ENCODE measurements at places on chromosomes 3 and 15.

- no peak for DNase-seq
These were observed 523 bp downstream of the HDAC11 start for GRCh38 chr3:13480340-13481318.

- DNase-seq, result no peak
These were observed 167.1 kb downstream of the NFKBIZ start for GRCh38 chr3:102016417-102016816.

DNA sequence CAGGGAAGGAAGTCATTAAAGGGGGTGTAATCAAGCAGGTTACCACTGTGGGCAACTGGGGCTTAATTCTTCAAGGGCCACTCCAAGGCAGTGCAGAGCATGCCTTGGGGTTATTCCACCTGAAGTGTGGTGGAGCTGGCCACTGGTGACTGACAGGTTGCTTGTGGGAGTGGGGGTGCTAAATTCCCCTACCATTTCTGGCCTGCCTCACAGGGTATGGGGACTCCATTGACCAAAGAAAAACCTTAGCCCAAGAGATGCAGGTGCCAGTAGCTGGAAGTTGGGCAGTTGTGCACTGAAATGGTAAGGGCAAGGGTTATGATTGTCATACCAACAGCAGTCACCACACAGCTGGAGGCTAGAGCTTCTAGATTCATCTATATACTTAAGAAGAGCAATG, 93.4 kb downstream of the ZNF621 start:
- DNase-seq, result no peak

- DNase-seq, result no peak
These were observed 74.5 kb downstream of the BFSP2 start for GRCh38 chr3:133474251-133474801.

DNA sequence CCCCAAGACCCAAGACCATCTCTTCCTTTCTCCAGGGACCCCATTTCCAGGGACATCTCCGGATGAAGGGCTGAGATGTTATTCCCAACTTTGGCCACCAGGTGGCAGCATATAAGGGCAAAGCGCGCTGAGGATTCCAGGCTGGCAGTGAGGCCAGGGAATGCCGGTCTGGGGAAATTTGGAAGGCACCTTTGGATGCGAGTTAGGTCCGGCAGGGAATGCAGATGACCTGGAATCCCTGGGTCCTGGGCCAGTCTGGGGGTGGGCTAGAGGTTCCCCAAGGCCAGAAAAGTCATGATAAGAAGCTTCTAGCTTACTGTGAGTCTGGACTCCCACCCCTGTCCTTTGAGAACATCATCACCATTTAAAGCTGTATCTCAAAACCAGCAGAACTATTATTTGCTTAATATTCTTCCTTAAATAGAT, 1.6 kb upstream of the CHST13 start:
- DNase-seq, result peak; percentile 80

GRCh38 chr15:65524226-65524625, 6.0 kb upstream of the HACD3 start:
- DNase-seq, result no peak

DNA sequence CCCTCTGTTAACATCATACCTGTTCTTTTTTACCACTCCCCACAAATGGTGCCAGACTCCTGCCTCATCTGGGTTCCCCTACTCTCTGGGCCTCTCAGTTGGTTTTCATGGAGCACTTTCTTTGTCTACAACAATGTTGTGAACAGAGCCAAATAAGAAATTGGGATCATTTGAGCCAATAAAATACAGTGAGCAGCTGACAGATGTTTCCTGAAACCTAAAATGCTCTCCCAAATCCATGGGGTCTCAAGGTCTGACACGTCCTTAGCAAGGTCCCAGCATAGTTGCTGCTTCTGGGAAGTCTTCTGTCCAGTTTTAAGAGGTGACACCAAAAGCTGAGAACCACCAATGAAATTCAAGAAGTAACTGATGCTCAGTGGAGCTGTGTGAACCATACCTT, 1.7 kb downstream of the NMNAT3 start:
- DNase-seq, result no peak

DNA sequence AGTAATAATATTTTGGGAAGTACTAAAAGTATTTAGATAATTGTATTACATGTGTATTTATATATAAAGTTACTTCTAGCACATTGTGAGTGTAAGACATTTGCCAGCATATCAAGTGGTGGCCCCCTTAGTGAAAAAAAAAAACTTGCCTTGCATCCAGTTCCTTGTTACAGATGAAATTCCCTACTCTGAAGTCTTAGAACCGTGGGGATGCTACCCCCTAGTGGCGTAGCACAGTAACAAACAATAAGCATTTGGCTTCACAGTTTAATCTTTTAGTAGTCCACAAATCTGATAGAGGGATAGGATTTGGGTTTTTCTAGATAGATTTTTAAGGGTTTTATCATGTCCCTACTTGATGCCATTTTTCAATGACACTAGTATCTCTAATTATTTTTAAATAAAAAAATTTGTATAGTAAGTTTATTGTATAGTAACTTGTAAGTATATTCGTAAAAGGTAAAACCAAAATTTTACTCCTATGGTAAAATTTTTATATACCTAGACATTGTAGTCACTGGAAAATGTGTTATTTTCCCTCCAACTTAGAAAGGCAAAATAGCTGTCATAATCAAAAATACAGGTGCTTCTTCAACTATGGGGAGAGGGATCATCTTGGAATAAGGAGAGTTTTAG, 14.3 kb downstream of the SMC4 start:
- DNase-seq, result peak; percentile 76

GRCh38 chr3:171688002-171688401, 122.3 kb downstream of the PLD1 start:
- DNase-seq, result no peak

GRCh38 chr3:124221422-124221821, 229.5 kb upstream of the ROPN1 start:
- no peak for DNase-seq

DNA sequence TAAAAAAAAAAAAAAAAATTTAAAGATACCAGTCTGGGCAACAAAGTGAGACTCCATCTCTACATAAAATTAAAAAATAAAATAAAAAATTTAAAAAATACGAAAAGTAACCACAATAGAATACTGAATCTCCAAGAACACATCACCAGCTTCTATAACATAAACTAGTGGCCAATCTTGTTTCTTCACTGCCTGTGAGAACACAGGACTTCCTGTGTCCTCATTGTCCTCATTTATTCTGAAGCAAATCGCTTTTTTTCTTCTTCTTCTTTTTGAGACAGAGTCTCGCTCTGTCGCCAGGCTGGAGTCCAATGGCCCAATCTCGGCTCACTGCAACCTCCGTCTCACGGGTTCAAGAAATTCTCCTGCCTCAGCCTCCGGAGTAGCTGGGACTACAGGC, 28.6 kb upstream of the RAB7A start:
- DNase-seq, result no peak

DNA sequence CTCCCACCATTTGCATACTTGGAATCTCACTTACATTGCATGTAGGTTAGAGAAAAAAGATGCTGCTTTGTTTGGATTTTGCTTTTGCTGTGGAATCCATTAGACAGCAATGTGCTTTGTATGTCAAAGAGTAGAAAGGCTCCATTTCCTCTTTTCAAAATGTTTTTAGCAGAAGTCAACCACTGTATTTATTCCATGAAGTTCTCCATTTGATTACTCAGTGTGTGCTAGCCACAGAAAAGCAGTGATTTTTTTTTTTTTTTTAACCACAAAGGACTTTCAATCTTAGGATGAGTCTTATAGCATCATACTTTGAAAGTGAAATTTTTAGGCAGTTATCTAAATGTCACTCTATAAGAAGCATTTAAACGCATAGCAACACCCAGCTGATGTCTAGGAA, 285.0 kb upstream of the ADAMTS9 start:
- no peak for DNase-seq
